ENCODE measurements at places on chromosomes 4 and X.

DNA sequence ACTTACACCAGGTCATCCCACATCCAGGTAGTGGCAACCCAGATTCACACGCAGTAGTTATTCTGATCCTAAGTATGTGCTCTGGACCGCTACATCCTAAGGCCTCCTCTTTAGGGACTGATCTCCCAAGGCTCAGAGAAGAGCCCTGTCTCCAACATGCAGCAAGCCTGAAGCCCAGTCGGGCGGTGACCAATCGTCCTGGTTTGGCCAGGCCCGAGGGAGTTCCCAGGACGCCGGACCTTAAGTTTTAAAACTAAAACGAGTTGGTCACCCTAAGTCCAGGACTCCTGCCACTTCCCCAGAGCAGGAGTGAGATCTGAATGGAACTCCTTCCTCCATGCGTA, 385 bp downstream of the LYAR start:
- no peak for DNase-seq

DNA sequence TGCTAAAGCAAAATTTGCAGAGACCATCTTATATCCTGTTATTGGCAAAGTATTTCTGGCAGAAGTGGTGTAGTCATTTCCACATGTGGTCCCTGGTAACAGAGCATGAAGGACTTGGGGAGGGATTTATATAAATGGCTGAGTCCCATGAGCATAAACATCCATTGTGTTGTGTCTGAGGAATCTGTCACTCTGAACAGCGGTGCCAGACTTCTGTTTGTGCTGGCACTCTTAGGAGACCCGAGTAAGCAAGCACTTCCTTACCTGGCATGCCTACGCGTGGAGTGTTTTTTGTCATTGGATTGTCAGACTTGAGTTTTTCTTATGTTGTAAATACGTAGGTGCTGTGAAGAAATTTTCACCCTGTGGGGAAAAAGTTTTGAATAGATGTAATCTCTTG, 285.9 kb downstream of the ARHGAP10 start:
- DNase-seq: no peak

DNA sequence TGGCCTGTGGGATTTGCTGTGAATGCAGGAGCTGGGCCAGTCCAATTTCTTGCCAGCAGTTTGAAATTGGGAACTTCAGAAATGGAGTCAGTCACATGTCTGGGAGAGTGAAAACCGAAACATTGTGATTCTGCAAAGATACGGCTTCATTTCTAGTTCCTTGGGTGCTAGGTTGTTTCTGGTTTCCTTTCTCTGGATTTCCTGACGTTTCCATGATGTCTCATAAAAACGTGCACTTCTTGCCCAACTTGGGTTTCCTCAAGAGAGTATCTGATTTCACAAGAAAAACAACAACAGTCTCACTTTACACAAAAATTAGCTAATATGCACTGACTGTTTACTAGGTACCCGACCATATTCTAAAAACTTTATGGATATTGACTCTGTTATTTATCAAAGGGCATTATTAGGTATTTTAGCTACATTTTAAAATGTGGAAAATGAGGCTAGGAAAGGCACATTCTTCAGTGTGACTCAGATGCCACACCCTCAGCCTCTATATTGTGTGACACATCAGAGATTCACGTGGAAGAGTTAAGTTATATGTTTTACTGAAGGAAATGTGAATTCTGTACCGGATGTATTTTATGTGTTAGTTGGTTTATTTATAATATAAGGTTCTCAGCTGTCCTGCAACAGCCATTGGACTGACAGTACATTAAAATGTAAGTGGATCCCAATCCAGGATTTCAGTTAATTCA, 225.0 kb upstream of the PUDP start:
- peak; percentile 58 for DNase-seq

DNA sequence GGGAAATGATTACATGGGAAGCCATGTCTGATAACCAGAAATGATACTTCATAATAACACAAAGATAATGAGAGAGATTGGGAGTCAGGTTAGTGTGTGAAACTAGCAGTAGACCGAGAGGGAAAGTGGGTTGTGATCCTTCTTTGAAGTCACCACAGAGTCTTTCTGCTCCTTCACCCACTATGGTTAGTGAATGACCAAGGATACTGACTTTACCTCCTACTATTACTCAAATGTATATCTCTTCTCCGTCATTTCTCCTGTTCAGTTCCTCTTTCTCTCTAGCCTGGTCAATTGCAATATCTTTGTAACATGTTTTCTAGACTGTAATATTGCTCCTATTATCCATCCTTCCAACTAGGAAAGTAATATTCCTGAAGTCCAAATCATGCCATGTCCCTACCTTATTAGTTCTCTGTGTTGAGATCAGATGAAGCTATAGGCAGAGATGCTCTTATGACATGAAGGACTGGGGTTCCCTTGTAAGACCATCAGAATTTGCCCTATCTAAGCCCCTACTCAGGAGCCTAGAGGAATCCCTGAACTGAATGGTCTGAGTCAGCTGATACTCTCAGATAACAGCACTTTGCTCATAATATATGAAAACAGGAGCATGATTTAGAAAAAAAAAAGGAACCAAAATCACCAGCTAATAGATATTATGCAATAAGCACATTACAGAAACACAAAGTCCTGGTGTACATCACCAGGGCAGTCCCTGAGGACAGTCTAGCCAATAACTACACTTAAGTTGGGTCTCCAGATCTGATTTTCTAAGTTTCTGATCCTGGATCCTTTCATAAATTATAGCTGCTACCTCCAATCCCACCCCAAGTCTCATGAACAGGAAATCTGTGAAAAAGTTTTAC, 81.2 kb downstream of the SHROOM3 start:
- DNase-seq: no peak

- no peak for DNase-seq
Measured at GRCh38 chr4:114038762-114039387, 59.4 kb upstream of the ARSJ start.

DNA sequence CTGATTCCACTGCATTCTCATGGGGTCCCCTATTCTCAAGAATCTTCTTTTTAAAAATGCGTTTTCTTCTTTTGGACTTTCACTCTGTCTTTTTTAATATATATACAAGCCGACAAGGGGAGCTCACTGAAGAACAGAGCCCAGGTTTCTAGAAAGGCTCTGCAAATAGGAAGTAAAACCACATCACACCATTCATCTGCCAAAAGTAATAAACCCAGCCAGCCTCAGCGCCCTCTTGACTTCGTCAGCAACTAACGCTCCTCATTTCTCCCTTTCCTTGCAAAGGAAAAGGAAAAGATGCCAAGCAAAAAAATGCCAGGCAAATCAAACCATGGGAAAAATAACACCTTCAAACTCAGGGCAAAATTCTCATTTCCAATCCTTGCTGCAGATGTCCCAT, 136.4 kb downstream of the HHIP start:
- DNase-seq: no peak

GRCh38 chr4:2910409-2910808, 52.8 kb downstream of the NOP14 start:
- DNase-seq: no peak

- DNase-seq: peak; percentile 74
Measured at GRCh38 chrX:110803506-110803905, 7.9 kb upstream of the CHRDL1 start.

- no peak for DNase-seq
Measured at GRCh38 chrX:50049228-50049627, 126.8 kb downstream of the CLCN5 start.

- no peak for DNase-seq
Measured at GRCh38 chr4:29002151-29002550, 1718.0 kb upstream of the PCDH7 start.

- DNase-seq: no peak
Measured at GRCh38 chr4:75051431-75051830, 118.5 kb downstream of the PARM1 start.

DNA sequence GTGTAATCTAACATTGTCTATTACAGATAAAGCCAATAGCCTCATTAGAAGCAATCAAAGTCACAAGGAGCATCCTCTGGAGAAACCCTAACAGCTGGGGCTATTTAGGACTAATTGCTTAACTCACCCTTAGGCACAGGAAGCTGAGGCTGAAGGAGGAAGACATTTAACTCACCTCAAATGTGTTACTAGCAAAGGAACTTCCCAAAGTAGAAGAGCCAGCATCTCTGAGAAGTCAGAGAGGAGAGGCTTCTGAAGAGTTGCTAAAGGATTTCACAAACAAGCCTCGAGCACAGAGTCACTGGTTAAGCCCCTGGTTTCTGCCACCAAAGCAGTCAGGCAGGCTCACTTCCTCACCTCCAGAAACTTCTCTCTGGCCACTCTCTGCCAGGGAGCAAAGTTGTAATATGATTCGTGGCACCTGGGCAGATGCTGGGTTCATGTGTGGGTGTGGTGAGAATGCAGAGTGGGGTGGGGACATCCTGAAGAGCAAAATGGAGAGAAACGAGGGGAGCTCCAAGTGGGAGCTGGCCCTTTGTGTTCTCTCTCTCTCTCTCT, 201.3 kb downstream of the HS6ST2 start:
- DNase-seq: no peak

DNA sequence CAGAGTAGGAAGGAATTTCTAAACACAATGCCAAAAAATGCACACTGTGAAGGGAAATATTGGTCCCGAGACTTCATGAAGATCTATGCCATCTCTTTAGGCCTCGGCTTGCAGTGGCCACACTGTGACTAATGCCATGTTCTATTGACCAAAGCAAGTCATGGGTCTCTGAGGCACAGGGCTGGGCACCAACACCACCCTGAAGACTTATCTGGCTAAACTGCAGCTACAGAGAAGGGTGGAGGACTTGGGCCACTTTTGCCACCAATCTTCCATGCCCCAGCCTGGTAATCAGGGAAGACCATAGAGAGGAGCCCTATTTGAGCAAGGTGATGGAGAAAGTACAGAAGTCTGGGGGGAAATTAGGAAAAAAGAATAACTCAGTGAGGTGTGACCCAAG, 42.1 kb downstream of the HMX1 start:
- no peak for DNase-seq

- no peak for DNase-seq
Measured at GRCh38 chrX:118536204-118536603, 40.6 kb downstream of the DOCK11 start.

- DNase-seq: no peak
Measured at GRCh38 chr4:675980-676870, 1.9 kb downstream of the MYL5 start.

DNA sequence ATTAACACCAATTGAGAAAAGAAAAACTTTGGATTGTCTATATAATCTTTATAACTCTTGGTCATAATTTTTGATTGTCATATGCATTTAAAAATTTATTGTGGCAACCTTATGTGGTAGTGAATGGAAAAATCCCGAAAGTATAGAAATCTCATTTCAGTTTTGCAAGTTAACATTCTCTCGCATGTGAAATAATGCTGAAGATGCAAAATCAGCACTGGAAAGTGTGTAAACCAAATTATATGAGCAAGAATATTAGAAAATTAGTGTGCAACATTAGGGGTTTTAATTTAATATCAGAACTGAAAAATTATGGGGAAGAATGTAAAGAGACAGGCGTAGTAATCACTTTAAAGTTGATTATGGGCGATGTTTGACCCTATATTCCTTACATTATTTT, 1472.8 kb downstream of the PCDH7 start:
- no peak for DNase-seq

DNA sequence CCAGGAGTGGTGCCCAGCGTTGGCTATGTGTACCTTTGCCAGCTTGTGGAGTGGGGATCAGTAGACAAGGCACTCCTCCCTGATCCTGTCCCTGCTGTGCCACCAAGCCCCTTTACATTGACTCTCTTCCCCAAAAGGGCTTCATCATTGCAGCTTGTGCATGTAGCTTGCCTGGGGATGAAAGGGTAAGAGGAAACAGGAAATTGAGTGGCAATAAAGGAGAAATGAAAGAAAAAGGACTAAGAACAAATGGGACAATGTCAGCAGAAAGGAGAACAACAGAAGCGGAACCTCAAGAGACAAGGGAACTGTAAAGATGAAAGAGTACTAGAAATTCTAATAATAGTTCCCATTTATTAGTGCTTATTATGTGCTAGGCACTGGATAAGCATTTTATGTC, 8.7 kb upstream of the IL13RA1 start:
- DNase-seq: no peak

- peak; percentile 45 for DNase-seq
Measured at GRCh38 chr4:144174401-144175067, 34.0 kb upstream of the GYPA start.

DNA sequence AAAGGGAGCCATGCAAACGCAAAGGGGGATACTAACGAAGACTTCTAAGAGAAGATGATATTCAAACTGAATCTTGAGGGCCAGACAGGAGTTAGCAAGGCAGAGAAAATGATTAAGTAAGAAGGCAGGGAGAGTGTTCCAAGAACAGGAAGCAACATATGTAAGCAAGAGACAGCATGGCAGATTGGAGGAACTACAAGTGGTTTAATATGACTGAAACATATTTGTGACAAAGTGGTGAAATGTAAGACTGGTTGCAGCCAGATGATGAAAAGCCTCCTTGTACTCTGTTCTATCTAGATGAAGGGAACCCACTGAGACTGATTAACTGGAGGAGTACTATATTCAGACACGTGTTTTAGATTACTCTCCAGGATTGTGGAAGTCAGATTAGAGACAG, 116.6 kb upstream of the DIAPH2 start:
- DNase-seq: no peak

GRCh38 chr4:24842356-24842755, 47.0 kb downstream of the SOD3 start:
- DNase-seq: no peak

DNA sequence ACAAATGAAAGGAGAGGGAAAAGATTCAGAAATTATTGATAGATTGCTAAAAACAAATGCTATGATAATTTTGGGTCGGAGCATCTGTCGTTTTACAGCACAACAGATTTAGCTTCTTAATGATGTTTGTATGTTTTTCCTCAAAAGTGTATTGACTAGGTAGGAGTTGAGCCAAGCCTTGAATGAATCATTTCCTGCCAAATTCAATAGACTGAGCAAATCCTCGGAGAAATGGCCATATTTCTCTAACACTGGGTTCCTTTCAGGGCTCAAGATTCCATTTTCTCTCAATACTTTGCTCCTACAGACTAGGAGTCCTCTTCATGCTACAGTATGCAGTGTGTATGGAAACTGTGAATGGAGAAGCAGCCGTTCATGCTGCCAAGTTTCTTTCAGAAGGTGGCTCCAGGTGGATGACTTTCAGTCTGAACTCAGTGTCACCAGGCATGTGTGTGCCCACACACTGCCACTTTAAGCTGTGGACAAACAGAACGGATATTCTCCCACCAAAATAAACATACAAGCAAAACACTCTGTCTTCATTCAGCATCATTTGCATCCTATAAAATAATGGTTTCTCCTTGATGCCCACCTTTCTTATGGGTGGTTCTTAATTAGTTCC, 146.0 kb downstream of the TBL1X start:
- DNase-seq: peak; percentile 44

DNA sequence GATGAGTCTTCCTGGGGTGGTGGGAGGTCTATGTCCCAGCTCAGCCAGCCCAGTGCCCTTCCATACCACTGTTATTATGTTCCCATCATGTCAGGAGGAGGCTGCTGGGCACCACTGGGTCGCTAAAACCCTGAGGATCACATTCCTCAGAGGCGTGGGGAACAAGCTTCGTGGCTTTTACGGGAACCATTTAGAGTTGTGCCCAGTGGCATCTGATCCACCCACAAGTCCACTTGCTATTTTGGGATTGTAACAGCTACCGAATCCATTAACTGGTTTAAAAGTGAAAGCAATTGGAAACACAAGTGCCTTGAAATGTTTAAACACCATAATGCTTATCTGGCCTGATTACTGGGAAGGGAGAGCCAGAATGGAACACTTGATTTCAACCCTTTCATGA, 13.1 kb upstream of the CCKAR start:
- peak; percentile 43 for DNase-seq

GRCh38 chr4:156976147-156976546, 4.5 kb upstream of the PDGFC start:
- DNase-seq: peak; percentile 91

All from M059J (cell line).